Karpas-422 (cell line): ENCODE measurements at places on chromosomes 2 and 18. TPM values are rescaled to one million over a fixed set of nuclear protein-coding genes. Genes with fewer than 3 reads are reported as not detected.
A peak's percentile ranks its signal among the peaks of the same experiment; 100 is the strongest.

The GPR45 gene
- not detected in 2 replicates for total RNA-seq

The AGPS gene
- 54.0 and 148 TPM in 2 replicates for total RNA-seq

The UGT1A10 gene
- 0.11 and 0.14 TPM in 2 replicates for total RNA-seq

The MOCOS gene
- total RNA-seq, result not detected in 2 replicates

The VIL1 gene
- total RNA-seq, result not detected in 2 replicates

DNA sequence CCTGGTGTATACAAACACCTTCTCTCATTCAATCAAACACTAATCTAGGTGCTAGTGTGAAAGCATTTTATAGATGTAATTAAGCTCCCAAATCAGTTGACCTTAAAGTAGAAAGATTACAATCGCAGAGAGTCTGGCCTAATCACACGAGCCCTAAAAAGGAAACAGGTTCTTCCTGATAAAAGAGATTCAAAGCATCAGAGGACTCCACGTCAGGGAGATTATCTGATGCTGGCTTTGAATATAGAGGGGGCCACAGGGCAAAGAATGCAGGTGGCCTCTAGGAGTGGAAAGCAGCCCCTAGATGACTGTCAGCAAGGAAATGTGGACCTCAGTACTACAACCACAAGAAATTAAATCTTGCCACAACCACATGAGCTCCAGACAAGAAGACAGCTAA lies 28.2 kb upstream of the ZC3H15 start:
- DNase-seq, result no peak

- DNase-seq, result peak; percentile 69
Observed at GRCh38 chr2:146523196-146523595, 1321.6 kb upstream of the ACVR2A start.

DNA sequence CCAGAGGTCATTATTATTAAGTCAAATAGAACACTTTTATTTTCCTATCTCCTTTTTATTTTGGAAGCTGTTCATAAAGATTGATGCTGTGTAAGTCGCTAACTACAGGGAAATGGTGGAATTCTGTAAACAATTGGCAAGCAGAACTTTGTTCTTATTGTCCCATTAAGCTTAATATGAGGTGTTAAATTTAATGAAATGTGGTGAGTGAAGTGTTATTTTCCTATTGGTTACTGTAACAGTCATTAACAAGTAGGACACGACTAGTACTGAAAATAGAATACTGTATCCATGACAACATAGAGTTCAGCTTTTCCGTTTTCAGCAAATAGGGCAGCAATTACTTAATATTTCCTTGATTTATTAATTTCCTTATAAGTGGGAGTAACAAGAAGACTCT lies 279.1 kb upstream of the ZEB2 start:
- DNase-seq, result no peak

- DNase-seq, result no peak
Observed at GRCh38 chr2:39547811-39548719, 111.0 kb upstream of the MAP4K3 start.

DNA sequence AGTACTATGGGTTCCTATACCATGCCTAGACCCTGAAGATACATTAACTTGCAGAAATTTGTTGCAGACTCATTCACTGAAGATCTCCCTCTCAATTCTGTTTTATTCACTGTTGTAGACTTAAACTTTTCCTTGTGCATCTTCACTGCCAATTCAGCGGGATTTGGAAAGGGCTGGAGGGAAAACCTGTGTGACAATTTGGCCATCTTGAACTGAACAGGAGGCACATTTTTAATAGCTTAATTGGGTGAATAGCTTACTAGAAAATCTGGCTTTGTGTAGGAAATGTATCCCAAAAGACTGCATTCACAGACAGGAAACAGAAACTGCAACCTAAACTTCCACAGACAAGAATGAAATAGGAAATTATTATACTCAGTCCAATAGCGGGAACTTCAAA lies 512.3 kb downstream of the XIRP2 start:
- no peak for DNase-seq

- no peak for DNase-seq
Observed at GRCh38 chr2:101815154-101815553, 117.6 kb downstream of the MAP4K4 start.

GRCh38 chr2:129929321-129930290 lies 49.9 kb upstream of the RAB6C start:
- DNase-seq, result no peak

DNA sequence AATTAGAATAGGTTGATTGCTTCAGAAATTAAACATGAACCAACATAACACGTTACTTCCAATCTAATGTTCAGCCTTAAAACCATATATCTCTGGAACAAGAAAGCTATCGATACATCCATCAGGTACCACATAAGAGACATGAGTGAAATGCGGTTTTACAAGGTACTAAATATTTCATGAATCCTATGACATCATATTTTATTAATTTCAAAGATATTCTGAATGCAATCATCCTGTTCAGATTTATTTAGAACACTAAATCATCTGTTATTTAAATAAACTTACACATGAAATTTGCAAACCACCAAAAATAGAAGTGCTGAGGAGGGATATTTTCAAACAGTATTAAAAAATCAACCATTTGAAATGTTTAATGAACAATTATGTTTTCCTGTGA lies 119.0 kb downstream of the OSBPL1A start:
- DNase-seq, result no peak

- no peak for DNase-seq
Observed at GRCh38 chr18:74389171-74389927, 67.8 kb downstream of the DIPK1C start.

- DNase-seq, result no peak
Observed at GRCh38 chr2:102367331-102367971, 11.9 kb downstream of the IL18R1 start.

- no peak for DNase-seq
Observed at GRCh38 chr2:159185401-159186130, 100.9 kb downstream of the WDSUB1 start.

- DNase-seq, result peak; percentile 26
Observed at GRCh38 chr2:190840569-190841172, 40.0 kb upstream of the GLS start.

DNA sequence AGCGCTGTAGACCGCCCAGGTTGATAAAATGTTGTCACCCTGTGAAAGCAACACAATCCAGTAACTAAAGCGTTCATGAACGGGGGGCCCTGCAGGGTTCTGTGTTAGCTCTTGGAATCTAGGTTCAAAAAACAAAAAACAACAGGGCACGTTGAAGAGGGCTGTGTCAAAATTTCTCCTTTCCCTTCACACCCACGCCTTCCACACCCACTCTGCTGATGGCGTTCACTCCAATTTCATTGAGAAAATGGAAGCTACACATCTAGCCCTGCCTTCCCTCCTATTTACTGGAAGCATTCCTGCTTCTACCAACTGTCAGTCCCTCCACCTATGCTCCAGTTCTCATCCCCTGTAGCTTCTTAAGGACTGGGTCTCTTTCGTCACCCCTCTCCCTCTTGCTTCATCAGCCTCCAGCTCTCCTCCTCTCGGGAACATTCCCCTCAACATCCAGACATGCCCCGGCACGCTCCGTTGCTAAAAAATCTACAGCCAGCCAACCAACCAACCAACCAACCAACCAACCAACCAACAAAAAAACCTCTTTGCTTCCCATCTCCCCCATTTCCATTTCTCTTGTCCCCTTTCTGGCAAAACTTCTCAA lies 98.4 kb upstream of the SP3 start:
- DNase-seq, result no peak

DNA sequence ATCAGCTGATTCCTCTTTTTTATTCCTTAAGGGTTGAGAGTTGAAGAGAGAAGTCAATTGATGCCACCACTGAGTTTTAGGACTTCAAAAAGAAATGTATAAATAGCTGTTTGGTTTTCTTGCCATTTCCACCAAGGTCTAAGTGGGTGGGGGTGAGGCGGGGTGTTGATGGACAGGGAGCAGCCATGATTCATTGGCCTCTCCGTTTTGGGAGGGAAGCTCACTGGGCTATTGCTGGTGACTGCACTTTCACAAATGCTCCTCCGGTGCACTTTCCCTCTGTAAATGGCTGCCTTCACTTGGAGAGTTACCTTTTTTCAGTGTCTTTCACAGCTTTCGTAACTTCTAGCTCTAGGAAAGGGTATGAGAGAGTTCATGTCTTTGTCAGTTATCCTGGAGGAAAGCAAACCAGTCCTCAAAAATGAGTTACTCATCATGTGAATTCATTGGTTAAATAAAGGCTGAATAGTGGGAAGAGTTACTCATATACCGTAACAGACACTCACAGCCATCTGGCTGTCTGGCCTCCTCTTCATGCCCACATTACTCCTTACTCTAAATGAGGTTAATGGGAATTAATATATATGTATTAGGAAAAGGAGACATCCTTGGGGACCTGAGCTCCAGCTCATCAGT lies 17.4 kb upstream of the CTAGE1 start:
- no peak for DNase-seq

- DNase-seq, result peak; percentile 83
Observed at GRCh38 chr2:38600242-38600891, 2.4 kb downstream of the HNRNPLL start.

DNA sequence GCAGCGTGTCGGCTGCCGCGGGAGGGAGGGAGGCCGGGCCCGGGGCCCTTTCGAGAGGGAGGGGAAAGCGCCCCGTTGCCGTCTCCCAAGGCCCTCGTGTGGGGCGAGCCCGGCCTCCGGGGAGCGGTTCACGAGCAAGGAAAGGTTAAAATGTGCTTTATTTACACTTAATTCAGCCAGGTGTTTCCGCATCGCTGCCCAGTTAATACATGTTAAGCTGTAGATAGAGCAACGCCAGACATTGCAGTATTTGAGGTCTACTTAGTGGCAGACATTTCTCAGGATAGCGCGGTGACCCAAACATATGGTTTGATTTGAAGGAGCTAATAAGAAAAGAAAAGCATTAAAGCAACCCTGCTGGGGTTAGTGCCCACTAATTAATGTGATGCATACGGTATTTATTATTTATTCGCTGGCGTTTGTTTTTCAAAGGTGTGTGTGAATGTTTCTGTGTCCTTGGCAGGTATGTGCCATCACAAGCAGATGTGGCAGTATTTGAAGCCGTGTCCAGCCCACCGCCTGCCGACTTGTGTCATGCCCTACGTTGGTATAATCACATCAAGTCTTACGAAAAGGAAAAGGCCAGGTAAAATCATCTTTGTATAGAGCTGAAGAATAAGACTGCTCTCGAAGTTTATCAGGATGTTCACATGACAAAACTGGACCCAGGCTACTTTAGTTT lies 571 bp downstream of the EEF1B2 start:
- peak; percentile 43 for DNase-seq

DNA sequence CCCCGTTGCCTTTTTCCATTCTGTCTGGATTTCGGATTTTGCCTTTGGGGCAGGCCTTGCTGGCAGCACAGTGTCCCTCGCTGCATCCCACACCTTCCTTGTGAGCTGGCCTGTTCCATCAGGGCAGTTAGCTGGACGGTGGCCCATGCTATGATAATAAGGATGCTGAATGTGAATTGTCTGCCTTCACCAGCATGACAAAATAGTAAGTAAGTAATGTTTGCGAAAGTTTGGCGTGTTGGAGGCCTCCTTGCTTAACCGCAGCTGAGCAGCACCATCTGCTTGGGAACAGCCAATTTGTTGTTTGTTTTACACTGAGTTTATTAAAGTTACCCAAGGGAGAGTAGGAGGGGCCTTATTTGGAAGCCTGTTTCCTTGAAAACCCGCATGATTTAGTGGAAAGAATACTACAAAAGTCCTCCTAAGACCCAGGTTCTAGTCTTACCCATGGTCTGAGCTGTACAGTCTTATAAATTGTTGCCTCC lies 469.7 kb upstream of the FANCL start:
- DNase-seq, result no peak

- no peak for DNase-seq
Observed at GRCh38 chr2:81739966-81740365, 1435.4 kb upstream of the LRRTM1 start.

- no peak for DNase-seq
Observed at GRCh38 chr18:79496237-79496977, 100.7 kb downstream of the NFATC1 start.

GRCh38 chr2:83481436-83481835 lies 977.6 kb downstream of the SUCLG1 start:
- no peak for DNase-seq

DNA sequence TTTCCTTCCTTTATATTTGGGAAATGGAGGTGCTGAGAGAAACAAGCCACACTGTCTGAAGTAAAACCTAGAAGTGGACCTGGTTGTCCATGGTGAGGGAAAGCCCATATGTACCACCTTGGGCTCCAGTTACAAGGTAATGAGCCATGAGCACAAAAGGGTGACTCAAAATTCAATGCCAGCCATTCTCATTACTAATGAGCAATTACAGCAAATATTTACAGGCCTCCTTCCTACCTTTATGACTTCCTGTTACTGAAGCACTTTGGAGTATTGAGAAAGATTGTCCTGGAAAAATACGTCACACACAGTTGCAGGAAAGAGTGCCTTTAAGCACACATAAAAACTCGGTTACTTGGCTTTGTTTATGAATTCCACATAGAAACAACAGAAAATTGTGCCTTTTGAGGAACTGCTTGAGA lies 9.1 kb downstream of the EPAS1 start:
- DNase-seq, result no peak

DNA sequence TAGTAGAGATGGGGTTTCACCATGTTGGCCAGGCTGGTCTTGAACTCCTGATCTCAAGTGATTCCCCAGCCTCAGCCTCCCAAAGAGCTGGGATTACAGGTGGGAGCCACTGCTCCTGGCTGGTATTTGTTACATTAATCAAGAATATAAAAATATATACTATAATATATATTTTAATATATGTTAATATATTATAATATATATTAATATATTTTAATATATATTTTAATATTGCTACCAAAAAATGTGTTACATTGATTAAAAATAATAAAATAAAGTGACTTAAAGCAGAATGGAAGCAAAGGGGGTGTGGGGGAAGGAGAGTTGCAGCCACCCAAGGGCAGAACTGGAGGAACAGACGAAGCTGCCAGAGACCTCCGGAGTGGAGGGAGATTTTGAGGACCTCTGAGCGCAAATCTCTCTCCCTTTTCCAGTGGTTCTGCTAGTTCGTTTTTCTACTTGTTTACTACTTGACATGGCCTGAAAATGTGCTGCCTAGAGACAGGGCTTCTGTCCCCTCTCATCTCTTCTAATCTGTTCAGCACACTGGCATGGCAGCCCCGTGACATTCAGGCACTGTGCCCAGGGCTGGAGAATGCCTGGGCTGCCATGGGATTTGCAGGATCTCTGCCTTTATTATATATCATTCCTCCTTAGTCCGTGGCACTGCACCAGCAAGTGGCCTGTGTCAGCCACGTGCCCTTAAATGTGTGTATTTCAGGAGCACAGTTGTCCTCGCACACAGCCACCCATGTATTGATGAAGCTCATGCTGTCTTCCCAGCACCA lies 47.9 kb upstream of the RAB12 start:
- DNase-seq, result no peak

- DNase-seq, result no peak
Observed at GRCh38 chr18:39945076-39945475, 2010.0 kb upstream of the PIK3C3 start.

- DNase-seq, result no peak
Observed at GRCh38 chr18:9065864-9066263, 36.6 kb upstream of the NDUFV2 start.
